NCI-H1436 treated with DMSO at 0.1 percent for 48 hours (cell line): ENCODE measurements at places on chromosomes 4 and X.

DNA sequence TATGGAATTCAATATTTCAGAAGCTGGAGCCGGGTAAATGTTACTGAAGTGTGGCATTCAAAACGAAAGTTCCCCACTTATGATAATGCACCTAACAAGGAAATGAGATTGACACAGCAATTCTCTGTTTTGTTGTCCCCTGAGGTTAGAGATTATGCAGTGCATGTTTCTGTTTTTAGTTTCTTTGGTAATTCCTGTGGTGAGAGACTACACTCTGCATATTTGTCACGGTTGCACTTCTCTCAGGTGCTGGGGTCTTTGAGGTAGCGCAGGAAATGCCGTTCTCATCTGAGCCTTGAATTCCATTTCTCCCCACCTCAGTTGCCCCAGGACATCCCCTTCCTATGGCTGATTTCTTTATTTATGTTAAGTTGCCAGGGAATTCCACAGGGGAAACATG lies 15.3 kb upstream of the BEND4 start:
- DNase-seq = no peak

DNA sequence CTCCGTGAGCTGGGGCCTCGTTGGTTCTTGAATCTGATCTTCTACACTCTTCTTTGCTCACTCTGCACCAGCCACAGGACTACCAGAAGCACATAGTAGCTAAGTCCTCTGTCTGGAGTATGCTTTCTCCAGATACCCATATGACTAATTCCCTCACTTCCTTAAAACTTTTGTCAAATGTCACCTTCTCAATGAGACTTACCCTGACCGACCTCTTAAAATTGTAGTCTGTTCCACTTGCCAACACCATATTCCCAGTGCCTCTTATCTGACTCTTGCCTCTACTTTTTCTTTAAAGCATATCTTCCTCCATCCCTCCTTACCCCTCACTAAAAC lies 10.0 kb downstream of the PARM1 start:
- no peak for DNase-seq

DNA sequence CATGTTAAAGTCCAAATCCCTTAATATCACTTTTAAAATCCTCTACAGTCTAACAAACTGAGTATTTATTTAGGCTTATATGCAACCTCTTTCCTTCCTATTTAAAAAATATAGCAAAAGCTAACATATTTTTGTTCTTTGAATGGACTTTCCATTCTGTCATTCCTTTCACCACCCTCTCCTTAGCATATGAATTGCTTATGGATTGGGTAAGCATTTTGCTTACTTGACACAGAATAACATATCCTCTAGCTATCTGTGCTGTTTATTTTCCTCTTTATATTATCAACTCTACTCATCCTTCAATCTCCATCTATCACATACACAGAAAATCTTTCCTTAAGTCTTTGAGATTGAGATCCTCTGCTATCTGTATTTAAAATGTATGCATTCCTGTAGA lies 206.1 kb upstream of the NEIL3 start:
- no peak for DNase-seq

DNA sequence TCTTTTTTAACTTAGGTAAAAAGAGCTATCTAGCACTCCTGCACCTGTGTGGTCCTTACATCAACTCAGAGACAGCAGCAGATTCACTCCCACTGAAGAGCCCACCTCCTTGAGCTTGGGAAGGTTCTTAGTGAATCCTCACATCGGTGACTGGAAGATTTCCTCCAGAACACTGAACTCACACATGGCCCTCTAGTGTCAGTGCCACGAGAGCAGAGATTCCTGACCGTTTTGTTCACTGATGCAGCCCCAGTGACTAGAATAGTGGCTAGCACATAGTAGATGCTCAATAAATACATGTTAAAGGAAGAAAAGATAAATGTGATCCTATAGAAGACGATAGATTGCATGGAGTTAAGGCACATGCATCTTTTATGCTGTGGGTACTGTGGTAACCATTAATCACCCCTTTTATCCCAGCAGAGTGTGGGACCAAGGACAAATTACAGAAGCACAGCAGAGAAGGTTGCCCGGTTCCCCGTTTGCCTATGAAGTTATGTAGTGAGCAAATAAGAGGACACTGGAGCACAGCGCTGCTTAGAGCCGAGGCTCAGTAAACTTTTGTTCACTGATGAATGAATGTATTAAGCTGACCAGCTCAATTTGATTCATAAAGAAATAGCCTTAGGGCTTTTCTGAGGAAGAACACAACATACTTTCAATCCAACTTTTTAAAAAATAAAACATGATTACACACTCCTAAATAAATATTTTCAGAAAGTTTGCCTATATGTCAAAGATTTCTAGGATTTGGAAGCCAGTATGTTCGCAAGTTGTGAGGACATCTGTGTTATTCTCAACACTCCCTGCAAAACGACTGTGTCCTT lies 8.7 kb downstream of the GASK1B start:
- DNase-seq = no peak

GRCh38 chr4:178871476-178871875 lies 1429.2 kb upstream of the AGA start:
- no peak for DNase-seq

DNA sequence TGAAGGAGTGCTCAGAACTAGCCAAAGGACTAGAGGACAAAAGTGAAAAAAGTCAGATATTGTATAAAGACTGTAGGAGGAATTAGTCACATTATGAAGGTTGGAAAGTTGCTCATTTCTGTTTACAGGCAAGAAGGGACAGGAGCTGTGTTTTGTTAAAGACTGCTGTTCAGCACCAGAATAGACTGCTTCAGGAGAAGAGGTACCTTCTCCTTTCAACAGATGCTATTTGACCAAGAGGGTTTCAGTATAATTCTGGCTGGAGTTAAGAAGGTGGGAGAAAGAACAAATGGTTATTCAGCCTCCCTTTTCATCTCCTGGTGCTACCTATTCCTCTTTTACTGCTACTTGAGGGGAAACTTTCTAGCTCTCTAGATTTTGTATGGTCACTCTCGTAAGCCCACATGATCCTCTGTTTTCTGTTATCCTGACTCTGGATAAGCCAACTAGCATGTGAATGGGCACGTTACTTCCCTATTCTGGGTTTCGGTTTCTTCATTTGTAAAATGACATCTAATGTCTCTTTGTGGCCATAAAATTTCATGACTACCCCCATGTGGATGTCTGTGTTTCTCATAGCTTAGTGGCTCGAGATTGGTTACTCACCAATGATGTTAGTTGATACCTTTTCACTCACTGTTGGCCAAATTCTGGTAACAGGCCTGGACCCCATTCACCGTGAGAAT lies 68.9 kb downstream of the SH2D1A start:
- DNase-seq = no peak

- DNase-seq = no peak
These were observed 578.7 kb downstream of the BCOR start for GRCh38 chrX:39519030-39519488.

- no peak for DNase-seq
These were observed 41.0 kb downstream of the SLIT2 start for GRCh38 chr4:20292739-20293138.

DNA sequence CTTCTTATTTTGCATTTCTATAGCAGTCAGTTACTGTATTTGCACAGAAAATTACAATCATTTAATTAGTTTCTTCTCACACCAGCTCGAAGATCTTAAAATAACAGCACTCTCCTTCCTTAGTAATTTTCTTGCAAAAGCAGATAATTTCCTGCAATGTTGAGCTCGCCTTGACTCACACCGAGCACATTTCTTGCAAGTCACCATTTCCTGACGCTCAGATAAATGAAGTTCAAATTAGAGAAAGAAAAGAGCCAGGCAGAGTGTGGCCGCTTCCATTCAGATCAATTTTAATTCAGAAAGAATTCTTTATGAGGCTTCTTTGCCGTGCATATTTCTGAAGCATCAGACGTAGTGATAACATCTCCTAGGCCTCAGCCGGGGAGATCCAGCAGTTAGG lies 10.1 kb downstream of the SORCS2 start:
- no peak for DNase-seq

- no peak for DNase-seq
These were observed 819 bp downstream of the PDLIM3 start for GRCh38 chr4:185534511-185534865.

GRCh38 chrX:39605183-39605582 lies 492.6 kb downstream of the BCOR start:
- no peak for DNase-seq

- DNase-seq = no peak
These were observed 417.7 kb upstream of the GALNT7 start for GRCh38 chr4:172750910-172751309.

DNA sequence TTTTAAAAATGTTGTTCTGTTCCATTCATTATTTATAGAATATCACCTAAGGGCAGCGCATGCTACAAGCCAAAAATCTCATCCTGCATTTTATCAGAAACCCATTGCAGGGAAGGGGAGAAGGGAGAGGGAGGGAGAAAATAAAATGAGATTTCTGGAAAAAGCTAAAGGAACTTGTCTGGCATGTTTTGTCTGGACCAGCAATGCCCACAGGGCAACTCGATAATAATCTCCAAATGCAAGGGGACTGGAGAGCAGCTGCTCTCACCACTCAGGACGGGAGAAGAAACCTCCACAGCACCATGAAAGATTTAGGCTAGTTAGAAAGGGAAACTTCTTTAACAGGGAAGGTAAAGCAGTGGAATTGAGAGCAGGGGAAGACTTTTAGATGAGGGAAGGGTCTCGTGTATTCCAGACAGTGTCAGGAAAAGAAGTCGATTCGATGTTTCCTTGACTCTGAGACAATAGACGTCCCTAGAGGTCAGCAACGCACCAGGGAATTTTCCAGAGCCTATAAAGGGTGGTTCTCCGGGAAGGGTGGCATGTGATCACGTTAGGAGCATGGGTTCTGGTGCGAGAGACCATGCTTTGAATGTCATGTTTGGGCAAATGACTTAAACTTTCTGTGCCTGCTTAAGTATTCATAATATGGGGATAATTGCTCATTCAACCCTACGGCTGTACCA lies 132.2 kb upstream of the NDP start:
- DNase-seq = no peak

DNA sequence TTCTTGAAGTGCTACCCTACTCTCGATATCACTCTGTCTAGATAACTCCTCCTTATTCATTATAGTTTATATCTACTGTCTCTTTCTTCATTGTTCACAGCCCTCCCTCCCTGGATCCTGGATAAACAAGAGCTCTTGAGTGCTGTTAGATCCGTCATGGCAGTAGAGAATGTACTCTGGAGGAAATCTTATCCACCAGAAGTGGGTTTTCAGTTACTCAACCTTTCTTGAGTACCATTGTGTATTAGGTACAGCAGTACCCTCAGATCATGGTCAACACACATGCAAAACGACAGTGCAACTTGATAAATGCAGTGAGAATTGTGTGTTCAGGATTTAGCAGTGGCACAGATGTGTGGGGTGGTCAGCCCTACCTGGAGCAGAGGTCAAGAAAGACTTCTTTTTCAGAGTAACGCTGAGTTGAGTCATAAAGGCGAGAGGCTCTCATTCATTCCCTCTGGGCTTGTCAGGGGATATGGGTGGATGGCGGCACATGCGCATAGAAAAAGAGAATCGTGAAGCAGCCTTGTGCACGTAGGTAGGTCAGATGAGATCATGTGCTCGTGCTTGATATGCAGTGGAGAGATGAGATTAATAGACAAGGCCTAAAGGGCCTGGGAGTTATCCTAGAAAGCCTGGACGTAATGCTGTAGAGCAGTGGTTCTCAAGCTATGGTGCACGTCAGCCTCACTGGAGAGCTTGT lies 89.5 kb downstream of the SNX25 start:
- no peak for DNase-seq

GRCh38 chr4:17595471-17596005 lies 18.5 kb downstream of the LAP3 start:
- DNase-seq = no peak

- DNase-seq = no peak
These were observed 38.6 kb downstream of the SORBS2 start for GRCh38 chr4:185773419-185773818.

- no peak for DNase-seq
These were observed 29.8 kb downstream of the SMS start for GRCh38 chrX:21970326-21970725.

DNA sequence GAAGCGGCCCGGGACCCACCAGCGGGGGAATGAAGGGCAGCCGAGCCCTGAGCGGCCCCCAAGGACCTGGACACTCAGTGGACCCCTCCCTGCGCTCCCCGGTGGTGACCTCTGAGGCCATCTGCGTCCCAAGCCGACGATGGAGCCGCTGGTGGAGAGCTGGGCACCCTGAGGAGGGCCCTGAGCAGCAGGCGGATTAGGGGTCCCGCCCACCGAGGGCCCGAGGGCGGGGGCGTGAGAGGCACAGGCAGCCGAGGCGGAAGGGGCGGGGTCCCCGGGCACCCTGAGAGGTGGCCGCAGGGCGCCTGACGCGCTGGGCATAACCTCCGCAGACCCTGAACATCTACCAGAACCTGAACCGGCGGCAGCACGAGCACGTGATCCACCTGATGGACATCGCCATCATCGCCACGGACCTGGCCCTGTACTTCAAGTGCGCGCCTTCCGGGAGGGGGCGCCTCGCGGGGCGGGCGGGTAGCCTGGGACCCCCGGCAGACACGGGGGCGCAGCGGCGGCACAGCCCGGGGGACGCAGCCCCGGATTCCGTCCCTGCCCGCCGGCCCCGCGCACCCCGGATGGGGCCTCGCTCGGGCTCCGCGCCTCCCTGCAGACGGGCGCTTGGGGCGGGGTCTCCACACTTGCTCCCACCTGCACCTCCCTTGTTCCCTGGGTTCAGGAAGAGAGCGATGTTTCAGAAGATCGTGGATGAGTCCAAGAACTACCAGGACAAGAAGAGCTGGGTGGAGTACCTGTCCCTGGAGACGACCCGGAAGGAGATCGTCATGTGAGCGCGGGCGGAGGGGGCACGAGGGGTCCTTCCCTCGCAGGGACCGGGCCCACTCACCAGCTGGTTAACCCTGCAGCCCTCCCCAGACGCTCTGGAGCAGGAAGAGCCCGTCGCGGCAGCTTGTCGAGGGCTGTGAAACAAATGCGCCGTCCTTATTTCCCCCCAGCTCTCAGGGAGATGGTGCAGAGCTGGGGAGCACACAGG lies 10.3 kb downstream of the ATP5ME start:
- DNase-seq = no peak

DNA sequence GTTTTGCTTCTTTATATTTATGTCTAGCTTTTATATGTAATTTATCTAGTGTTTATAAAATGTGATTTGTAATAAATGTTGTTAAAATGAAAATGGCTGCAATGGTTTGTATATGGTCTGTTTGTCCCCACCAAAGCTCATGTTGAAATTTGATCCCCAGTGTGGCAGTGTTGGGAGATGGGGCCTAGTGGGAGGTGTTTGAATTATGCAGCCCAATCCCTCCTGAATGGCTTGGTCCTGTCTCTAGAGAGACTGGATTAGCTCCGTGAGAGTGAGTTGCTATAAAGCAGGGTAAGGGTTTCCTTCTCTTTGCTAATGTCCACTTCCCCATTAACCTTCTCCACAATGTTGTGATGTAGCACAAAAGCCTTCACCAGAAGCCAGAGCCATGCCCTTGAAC lies 30.0 kb upstream of the JADE3 start:
- no peak for DNase-seq
